ENCODE measurements at places on chromosomes 5 and 9. TPM values are rescaled to one million over a fixed set of nuclear protein-coding genes. Genes with fewer than 3 reads are reported as not detected.

Gene MTAP
- total RNA-seq, result 16.2 TPM

Gene CCDC112
- 4.9 TPM for total RNA-seq

Gene GPBP1
- total RNA-seq, result 58.6 TPM

DNA sequence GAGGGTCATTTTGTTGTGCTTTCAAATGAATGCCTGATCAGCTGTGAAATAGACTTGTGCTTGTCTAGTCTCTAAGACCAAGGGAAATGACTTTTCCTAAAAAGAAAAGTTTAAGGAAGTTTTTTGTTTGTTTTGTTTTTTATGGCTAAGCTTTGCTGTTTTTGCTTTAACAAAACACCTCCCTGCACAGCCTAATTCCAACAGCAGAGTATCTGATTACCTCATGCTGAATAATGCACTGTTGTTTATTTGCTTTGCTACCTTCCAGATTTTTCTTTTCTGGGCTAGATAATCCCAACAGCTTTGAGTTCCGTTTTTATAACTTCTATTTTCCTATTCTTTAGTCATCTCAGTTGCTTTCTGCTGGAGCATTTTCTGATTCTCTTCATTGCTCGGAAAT lies 95.8 kb downstream of the AOPEP start:
- DNase-seq, result no peak

DNA sequence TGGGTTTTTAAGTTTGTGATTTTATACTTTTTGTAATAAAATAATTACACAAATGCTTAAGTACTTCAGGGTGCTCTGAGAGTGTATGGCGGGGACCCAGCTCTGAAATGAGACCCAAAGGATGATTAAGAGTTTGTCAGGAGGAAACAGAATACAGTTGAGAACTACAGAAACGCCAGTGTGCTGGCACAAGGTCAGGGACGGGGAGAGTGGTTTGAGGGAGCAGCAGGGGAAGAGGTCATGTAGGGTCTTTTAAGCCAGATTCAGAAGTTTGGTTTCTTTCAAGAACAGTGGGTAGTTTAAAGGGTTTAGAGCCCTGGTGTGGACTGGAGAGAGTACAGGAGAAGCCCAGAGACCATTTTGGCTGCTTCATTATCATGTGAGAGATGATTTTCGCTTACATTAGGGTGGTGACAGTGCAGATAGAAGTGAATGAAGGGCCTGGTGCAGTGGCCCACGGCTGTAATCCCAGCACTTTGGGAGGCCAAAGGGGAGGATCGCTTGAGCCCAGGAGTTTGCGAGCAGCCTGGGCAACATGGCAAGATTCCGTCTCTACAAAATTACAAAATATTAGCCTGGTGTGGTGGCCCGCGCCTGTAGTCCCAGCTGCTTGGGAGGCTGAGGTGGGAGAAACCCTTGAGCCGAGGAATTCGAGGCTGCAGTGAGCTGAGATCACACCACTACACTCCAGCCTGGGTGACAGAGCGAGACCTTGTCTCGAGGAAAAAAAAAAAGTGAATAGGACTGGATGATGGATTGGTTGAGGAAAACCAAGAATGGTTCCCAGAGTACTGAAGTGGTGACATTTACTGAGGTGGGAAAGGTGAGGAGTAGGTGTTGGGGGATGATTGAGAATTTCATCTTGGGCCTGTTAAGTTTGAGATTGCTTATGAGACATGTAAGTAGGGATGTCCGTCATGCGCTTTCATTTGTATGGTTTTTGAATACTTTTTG lies 1.4 kb upstream of the ETF1 start:
- DNase-seq, result no peak

- no peak for DNase-seq
These were observed 8.8 kb downstream of the EXOC3 start for GRCh38 chr5:451587-452458.

DNA sequence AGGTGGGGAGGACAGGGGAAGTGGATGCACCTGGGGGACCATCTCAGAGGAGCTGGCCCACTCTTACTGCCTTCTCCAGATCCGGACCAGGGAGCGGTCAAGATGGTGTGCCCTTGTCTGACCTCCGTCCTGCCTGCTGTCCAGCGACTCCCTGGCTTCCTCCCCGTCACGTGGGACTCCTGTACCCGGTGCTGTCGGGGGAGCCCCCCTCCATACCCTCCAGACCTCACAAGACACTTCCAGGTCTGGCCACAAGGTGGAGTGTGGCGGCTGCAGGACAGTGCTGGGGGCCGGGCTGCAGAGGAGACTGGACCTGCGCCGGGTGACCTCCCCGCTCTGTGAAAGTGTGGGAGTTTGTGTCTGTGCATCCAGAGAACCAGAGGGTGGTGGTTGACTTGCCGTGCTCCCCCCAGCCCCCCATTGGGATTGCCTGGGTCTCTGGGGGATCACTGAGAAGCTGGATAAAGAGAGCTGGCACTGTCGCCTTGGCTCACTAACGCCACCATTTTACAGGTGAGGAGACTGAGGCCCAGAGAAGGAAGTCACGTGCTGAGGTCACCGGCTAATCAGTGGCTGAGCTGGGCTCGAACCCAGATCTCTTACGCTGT lies 1.9 kb upstream of the CRB2 start:
- DNase-seq, result peak; percentile 90

- DNase-seq, result no peak
These were observed 318.4 kb upstream of the SEMA6A start for GRCh38 chr5:116892993-116893392.

- no peak for DNase-seq
These were observed 756 bp upstream of the PRR7 start for GRCh38 chr5:177445917-177446199.

GRCh38 chr5:67257500-67257899 lies 60.9 kb upstream of the CD180 start:
- DNase-seq, result no peak

DNA sequence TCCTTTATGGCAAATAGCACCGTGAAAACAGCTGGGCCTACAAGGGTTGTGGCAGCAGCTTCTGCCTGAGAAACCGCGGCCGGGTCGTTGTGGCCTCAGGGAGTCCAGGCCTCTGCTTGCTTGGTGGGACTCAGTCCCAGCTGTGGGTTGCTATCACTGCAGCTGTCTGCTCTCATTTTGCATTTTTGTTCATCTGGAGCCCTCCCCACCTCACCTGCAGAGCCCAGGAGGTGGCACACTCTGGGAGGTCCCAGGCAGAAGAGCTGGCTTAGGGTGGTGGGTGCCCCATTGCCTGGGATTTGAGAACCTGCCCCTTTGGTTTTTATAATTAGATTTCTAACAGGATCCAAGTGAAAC lies 138.4 kb downstream of the GADD45G start:
- DNase-seq, result no peak

- no peak for DNase-seq
These were observed 59.7 kb upstream of the GARNL3 start for GRCh38 chr9:127204771-127205470.
